Activated T-cell treated with anti-CD3 and anti-CD28 coated beads, Interleukin-2, amount 50 U/mL, for 4 hours (primary cell): ENCODE measurements at places on chromosomes 12 and 14. TPM values are rescaled to one million over a fixed set of nuclear protein-coding genes. Genes with fewer than 3 reads are reported as not detected.

Gene TEX52
- not detected for total RNA-seq

Gene CCDC198
- total RNA-seq = not detected

Gene CCT2
- 611 TPM for total RNA-seq

Gene LPAR5
- 5.5 TPM for total RNA-seq

Gene ST8SIA1
- total RNA-seq = 1.5 TPM

Gene TAS2R13
- 0.26 TPM for total RNA-seq

Gene GUCY2C
- not detected for total RNA-seq

Gene PRR13
- total RNA-seq = 269 TPM

Gene MIP
- 0.08 TPM for total RNA-seq

Gene MYO1H
- total RNA-seq = not detected

Gene MYH6
- not detected for total RNA-seq

Gene TSPAN19
- not detected for total RNA-seq

Gene GYS2
- total RNA-seq = 0.08 TPM

Gene PLD4
- total RNA-seq = not detected

Gene ACSM4
- total RNA-seq = not detected

Gene PUS1
- 155 TPM for total RNA-seq

Gene ZNF84
- 15.6 TPM for total RNA-seq

DNA sequence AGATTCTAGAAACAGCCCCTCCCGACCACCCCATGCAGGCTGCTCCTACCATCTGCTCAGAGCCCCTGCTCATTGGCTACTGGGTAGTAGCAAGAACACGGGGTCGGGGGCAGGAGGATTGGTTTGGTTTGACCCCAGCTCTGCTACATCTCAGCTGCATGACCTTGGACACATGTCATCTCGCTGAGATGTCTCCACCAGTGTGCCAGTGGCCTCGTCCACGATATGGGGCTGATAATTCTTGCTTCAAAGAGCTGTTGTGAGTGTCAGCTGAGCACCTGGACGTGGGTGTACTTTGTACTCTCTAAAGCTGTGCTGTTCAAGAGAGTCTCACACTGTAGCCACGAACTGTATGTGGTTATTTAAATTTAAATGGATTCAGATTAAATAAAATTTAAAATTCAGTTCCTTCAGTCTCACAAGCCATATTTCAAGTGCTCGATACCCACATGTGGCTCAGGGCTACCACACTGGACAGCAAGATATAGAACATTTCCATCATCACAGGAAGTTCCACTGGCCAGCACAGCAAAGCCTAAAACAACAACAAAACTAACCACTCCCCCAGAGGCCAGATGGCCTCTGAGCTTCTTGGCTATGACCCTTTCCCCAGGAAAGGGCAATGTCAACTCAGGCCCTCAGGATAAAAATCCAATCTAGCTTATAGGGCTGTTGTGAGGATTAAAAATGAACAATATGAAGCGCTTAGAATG lies 18.6 kb downstream of the LTBP2 start:
- no peak for DNase-seq

DNA sequence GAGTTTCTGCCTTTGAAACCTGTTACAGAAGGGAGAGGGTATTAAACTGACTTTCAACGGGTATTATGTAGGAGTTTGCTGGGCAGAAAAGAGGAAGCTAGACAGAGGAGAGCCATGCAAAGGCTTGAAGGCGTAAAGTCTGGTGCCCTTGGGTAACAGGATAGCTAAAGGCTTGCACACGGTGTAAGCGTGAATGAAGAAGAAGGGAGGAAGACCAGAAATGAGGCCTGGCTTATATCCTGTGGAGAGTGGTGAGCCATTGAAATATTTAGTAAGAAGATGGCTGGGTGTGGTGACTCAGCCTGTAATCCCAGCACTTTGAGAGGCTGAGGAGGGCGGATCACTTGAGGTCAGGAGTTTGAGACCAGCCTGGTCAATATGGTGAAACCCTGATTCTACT lies 22.6 kb downstream of the SUDS3 start:
- no peak for DNase-seq

- no peak for DNase-seq
Measured at GRCh38 chr12:4438834-4439596, 6.6 kb downstream of the FGF6 start.

DNA sequence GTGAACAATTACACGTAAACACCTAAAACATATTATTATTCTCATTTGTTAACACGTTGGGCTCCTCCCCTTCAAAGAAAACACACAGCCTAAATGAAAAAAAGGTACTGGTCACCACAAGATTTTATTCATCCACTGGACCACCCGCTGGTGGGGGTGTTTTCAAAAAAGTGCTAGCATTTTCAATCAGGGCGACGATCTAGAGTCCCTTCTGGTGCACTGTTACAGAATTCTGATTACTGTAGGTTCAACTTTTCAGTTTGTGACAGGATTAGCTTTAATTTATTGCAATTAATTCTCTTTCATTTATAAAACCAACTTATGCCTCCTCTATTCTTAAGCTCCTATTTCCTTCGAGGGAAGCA lies 443 bp downstream of the MAGOHB start:
- no peak for DNase-seq

- DNase-seq = peak; percentile 9
Measured at GRCh38 chr12:116594325-116595038, 35.3 kb downstream of the MAP1LC3B2 start.

- no peak for DNase-seq
Measured at GRCh38 chr14:58872061-58872460, 234.3 kb downstream of the DACT1 start.

DNA sequence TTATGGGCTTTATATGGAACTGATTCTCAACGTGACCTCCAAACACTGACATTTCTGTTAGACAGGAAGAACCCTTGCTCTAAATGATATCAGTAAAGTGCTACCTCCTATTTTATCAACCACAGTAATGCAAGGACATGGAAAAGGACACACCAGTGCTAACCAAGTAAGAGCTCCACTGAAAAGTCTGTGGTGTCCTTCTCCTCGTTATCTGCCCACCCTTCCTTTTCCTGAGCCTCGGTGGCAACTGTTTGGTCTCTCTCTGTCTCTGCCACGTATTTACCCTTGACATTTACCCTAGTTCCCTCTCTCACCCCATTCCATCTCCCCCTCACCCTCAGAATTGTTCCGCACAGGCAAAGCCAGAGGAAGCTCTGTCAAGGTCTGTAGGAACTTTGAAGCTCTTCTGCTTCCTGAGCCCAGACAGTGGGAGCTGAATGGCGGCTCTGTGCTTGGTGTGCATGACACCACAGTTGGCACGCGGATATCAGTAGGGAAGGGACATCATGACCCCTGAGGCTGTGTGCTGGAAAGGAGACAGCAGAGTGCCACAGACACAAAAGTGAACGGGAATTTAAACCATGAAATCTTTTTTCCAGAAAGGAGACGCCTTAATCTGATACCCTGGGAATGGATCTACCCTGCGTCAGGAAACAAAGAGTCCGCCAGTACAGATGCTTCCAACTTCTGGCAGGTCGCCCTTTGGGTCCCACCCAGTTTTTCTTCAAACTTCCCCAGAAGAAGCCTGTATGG lies 50.8 kb downstream of the NTN4 start:
- DNase-seq = no peak

DNA sequence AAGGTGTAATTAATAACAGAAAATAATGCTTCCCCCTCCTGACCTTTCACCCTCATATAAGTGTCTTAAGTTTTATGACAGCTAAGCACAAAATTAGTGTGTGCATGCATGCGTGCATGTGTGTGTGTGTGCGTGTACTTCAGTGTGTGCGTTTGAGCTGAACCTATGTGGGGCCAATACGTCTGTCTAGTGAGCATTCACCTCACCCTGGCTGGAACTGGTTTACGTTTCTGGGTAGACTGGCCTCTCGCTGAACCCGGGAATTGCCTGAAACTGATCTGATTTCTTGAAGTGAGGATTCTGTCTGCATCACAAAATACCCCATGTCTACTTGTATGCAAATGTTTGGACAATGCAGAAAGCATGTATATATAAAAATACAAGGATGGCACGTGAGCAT lies 68.2 kb upstream of the TBX3 start:
- no peak for DNase-seq

DNA sequence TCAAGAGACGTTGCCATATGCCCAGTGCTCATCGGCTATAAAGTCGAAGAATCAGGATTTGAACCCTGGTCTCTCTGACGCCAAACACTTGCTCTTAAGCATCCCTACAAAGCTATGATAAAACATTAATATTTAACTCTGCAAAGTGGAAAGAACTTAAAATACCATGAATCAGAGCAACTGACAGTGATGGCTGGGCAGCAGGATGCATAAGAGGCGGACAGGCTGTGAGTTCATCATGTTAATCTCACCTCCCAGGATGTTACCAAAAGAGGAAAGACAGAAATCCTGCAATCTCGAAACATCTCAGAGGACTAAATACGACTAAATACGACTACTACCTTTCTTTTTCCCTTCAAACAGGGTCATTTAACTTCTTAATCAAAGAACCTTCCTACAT lies 5.8 kb downstream of the DICER1 start:
- DNase-seq = no peak

- no peak for DNase-seq
Measured at GRCh38 chr14:75553157-75553556, 25.3 kb upstream of the FLVCR2 start.

- DNase-seq = no peak
Measured at GRCh38 chr14:52370406-52370935, 56.4 kb downstream of the PTGER2 start.

GRCh38 chr12:86730233-86730632 lies 474.0 kb upstream of the MGAT4C start:
- DNase-seq = no peak

DNA sequence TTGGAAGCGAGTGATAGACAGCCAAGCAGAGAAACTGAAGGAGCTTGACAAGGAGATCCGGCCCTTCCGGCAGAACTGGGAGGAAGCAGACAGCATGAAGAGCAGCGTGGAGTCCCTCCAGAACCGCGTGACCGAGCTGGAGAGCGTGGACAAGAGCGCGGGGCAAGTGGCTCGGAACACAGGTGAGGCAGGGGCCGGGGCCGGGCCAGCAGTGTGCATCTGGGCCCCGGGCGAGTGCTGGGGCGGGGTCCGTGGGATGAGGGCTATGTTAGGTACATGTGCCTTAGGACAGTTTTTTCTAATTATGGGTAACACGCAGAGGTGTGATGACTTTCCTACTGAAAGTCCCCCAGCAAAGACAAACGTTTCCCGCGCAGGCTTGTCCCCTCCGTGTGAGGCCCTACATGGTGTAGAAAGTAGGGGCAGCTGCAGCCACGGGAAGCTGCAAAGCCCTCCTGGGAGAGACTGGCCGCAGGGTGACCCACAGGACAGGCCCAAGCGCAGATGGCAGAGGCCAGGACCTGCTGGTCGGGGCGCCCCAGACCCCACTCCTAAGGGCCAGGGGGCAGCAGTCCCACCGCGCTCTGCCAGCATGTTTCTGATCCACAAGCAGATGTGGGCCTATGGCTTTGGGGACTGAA lies 19.1 kb upstream of the AMN start:
- DNase-seq = no peak

DNA sequence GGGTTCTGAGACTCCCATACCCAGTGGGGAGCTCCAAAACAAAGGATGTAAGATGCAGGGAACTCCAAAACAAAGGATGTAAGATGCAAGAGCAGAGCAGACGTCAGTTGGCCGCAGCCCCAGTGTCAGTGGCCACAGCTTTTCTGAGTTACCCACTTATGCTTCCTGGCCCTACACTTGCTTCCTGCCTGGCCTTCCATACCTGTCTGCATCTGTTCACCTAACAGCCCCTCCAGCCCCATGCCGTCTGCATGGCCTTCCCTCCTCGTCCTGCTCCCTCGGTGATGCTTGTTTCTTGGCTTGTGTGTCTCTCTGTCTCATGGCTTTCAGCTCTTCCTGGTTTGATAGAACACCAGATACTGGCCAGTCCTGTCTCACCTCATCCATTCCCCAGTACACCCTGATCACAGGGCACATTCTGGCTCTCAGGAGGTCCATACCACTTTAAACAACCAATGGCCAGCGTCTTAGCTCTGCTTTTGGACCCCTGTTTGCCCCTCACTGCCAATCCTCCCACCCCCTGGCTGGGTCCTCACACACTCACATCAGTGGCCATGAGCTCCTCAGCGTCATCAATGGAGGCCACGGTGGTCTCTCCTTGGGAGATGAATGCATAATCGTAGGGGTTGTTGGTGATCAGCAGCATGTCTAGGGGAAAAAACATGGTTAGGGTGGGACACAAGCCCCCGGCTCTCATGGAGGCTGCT lies 5.3 kb downstream of the MYH7 start:
- DNase-seq = no peak

- no peak for DNase-seq
Measured at GRCh38 chr14:33471776-33472175, 479.1 kb downstream of the EGLN3 start.

DNA sequence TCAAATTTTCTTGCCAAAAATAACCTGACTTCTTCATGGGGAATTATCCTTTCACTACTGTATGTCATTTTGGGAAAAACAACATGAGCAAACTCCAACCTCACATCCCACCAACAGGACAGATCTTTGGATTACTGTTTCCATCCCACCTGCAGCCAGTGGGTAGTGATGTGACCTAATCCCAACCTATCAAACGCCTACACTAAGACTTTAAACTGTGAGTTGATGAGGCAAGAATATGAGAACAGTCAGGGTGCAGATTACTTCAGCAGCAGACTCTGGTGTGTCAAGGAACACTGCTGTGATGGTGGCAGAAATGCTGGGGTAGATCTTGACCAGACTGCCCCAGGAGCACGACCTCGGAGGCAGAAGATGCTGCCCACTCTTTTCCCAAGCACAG lies 293.2 kb downstream of the DUSP6 start:
- no peak for DNase-seq

GRCh38 chr12:105590571-105590970 lies 260.1 kb downstream of the C12orf75 start:
- DNase-seq = no peak

- no peak for DNase-seq
Measured at GRCh38 chr12:14621826-14622225, 54.1 kb upstream of the PLBD1 start.

- no peak for DNase-seq
Measured at GRCh38 chr12:92899386-92900001, 29.6 kb downstream of the EEA1 start.

GRCh38 chr12:102971227-102971626 lies 13.8 kb downstream of the ASCL1 start:
- no peak for DNase-seq

DNA sequence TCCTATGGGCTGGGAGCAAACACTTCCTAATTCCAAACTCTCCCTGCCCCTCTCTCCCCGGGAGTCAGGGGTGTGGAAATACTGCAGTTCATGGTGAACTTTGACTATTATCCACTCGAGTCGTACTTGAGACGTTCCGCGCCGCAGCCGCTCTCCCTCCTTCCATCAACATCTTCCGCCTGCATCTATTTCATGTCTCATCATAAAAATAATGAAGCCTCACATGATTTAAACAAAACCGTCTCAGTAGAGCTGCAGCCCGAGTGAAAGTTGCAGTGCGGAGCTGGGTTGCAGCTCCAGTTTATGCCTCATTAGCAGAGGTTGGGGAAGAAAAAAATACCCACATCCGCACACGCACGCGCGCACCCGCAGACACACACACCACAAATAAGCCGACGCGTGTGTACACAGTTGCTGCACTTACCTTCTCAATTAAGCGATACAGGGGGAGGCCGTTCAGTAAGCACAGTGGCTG lies 283 bp downstream of the LMO3 start:
- DNase-seq = no peak

DNA sequence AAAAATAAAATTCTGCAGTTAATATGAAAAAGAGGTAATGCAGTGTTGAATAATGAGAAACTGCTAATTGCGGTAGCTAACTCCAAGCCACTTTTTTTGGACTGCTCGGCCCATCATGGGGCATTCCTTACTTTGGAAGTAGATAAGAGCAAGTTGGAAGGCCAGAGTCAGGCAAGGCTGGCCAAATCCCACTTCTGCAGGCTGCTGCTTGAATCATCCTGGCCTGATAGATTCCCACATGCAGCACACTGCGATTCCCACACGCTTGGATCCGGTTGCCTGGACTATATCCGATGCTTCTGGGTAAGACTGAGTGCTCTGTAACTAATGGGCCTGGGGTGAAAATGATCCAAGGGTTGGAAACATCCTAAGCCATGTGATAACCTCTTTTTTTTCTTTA lies 10.6 kb downstream of the EIF2B2 start:
- DNase-seq = no peak
